B cell (primary cell): ENCODE measurements at places on chromosomes 5 and 9. TPM values are rescaled to one million over a fixed set of nuclear protein-coding genes. Genes with fewer than 3 reads are reported as not detected.
A peak's percentile ranks its signal among the peaks of the same experiment; 100 is the strongest.

Gene WDR41
- total RNA-seq = 30.6 and 36.3 TPM in 2 replicates

DNA sequence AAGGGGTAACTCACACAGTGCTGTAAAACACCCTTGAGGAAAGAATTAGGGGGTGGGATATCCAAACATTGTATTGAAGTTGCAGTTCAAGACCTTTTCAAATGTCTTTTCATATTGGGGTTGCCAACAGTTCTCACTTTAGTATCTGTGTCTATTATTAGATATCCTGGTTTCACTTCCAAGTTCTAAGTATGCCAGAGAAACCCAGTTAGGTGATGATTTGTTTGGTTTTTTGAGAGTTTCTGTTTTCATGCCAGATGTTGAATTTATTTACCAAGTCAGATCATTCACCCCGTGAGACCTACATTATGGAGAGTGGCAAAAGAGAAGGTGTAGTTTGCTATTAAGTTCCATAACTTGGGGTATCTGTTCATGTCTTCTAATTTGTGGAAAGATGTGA lies 64.5 kb downstream of the C9orf152 start:
- peak overlapping the region; percentile 37 for H3K4me3 ChIP-seq
- no peaks in the 10 kb centered on the region for H3K27me3 ChIP-seq
- DNase-seq = peak; percentile 74
- H3K27ac ChIP-seq = peak overlapping the region; percentile 90
- peaks cover 78% of the 10 kb centered on the region for H3K4me1 ChIP-seq
- peaks cover 34% of the 10 kb centered on the region for H3K36me3 ChIP-seq

DNA sequence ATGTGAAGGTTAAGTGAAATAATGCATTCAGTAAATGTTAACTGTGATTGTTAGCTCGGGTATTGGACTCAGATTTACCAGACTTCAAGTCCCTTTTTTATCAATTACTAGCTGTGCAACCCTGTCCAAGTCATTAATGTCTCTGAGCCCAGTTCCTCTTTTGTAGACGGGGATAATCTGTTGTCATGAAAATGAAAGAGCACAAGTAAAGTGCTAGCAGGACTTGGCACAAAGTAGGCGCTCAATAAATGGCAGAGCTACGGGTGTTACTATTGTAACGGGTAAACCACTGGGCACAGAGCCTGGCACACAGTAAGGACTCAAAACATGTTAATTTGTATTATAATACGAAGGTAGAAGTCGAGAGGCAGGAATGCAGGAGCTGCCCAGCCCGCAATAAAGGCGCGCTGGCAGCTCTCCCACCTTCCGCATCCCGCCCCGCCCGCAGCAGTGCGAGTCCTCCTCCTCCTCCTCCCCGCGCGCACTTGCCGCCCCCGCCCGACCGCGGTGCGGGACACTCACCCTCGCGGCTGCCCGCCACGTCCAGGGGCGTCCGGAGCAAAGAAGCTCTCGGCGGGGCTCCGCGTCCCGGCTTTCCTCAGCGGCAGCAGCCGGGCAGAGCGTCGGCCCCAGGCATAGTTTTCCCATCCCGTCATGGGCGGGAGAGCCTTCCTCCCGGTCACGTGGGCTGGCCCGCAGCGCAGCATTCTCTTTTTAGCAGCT lies at the start of gene C1QTNF2:
Gene C1QTNF2 (minus strand): TSS at position 637 of the 723 bp plus-strand sequence. CDS start 15,615 bp downstream, outside the sequence.
- H3K27ac ChIP-seq = no peak within 1 kb of the TSS
- peaks cover 11% of the 10 kb centered on the region for H3K4me1 ChIP-seq
- peak; percentile 23 for DNase-seq

- no peak for DNase-seq
- no peak overlapping the region for H3K27ac ChIP-seq
- H3K36me3 ChIP-seq = peaks cover 3% of the 10 kb centered on the region
- H3K4me3 ChIP-seq = no peak overlapping the region
- no peaks in the 10 kb centered on the region for H3K4me1 ChIP-seq
Observed at GRCh38 chr9:90872835-90873294, 71.2 kb downstream of the SYK start.

- no peak overlapping the region for H3K4me3 ChIP-seq
- peaks cover 16% of the 10 kb centered on the region for H3K4me1 ChIP-seq
- no peak for DNase-seq
- H3K36me3 ChIP-seq = no peaks in the 10 kb centered on the region
- no peaks in the 10 kb centered on the region for H3K27me3 ChIP-seq
- H3K27ac ChIP-seq = no peak overlapping the region
Observed at GRCh38 chr9:99051406-99051805, 53.5 kb upstream of the TGFBR1 start.
